Left ventricle myocardium superior (tissue), 1 donor: ENCODE measurements at places on chromosomes 13 and 19.
A peak's percentile ranks its signal among the peaks of the same experiment; 100 is the strongest.

- DNase-seq, result no peak
Measured at GRCh38 chr13:80000684-80001509, 340.0 kb downstream of the SPRY2 start.

- DNase-seq, result no peak
Measured at GRCh38 chr19:31145007-31145406, 204.2 kb downstream of the TSHZ3 start.

DNA sequence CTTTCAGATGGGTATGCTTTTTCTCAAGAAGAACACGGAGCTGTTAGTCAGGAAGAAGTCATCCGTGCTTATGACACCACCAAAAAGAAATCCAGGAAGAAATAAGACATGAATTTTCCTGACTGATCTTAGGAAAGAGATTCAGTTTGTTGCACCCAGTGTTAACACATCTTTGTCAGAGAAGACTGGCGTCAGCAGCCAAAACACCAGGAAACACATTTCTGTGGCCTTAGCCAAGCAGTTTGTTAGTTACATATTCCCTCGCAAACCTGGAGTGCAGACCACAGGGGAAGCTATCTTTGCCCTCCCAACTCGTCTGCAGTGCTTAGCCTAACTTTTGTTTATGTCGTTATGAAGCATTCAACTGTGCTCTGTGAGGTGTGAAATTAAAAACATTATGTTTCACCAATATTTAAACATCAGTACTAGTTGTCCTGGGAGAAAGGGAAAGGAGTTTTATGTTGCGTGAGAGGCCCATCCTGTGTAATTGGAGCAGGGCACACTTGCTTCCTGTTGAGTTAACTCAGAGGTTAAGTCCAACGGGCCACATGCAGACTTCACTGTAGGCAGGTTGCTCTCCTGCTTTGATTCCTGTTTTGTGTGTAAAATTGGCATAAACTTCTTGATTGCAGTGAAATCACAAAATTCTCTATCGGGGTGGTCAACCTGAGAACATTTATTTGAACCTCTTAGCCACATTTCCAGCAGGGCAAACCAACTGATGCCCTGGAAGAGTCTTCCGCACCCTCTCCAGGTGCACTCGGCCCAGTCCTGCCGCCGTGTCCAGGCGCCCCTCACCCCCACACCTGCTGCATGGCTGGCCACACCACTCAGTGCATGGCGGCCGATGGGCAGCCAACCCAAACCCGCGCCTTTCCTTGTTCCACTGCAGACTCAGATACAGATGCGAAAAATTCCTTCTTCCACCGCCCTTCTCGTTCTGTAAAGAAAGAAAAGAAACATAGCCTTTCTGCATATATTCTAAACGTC is 31.6 kb downstream of the SHISA2 start:
- DNase-seq, result no peak

- no peak for DNase-seq
Measured at GRCh38 chr19:31988256-31988655, 357.2 kb upstream of the ZNF507 start.

GRCh38 chr19:8131517-8131916 is 17.9 kb downstream of the FBN3 start:
- DNase-seq, result no peak

- no peak for DNase-seq
Measured at GRCh38 chr19:16834747-16835146, 5.5 kb downstream of the SIN3B start.

DNA sequence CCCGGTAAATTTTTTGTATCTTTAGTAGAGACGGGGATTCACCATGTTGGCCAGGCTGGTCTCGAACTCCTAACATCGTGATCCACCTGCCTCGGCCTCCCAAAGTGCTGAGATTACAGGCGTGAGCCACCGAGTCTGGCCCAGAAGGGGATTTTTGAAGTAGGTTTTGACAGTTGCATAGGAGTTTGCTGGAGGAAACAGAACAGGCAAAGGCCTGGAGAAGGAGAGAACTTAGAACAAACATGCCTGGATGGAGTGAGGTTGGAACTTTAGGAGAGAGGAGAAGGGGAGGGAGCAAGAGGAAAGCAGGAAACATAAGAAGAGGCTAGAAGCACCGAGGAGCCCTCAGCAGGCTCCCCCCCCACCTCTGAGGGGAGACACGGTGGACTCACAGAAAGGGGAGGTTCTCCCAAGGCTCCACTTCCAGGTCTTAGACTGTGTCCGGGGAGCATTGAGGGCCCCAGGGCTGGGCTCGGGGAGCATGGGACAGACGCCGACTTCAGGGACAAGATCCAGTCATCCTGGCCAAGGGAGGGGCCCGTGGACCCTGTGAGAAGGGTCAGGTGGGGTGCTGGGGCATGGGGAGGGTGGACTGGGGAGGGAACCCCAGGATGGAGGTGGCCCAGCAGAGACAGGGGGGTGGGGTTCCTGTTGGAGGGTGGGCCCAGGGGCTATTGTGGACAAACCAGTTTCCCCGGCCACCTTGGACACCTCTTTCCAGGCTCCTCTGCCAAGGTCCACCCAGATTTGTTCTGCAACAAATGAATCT is 1.8 kb upstream of the FBN3 start:
- DNase-seq, result no peak

- DNase-seq, result peak; percentile 94
Measured at GRCh38 chr19:58033741-58034476, at the start of gene ZSCAN1. Gene ZSCAN1 (plus strand): TSS chr19:58034025. CDS start chr19:58037837, 3,812 bp downstream.

- no peak for DNase-seq
Measured at GRCh38 chr13:56953965-56954364, 186.8 kb upstream of the PRR20A start.

- no peak for DNase-seq
Measured at GRCh38 chr13:106357198-106357597, 178.3 kb downstream of the EFNB2 start.

GRCh38 chr19:10299545-10300458 is 9.8 kb downstream of the ZGLP1 start:
- DNase-seq, result no peak

DNA sequence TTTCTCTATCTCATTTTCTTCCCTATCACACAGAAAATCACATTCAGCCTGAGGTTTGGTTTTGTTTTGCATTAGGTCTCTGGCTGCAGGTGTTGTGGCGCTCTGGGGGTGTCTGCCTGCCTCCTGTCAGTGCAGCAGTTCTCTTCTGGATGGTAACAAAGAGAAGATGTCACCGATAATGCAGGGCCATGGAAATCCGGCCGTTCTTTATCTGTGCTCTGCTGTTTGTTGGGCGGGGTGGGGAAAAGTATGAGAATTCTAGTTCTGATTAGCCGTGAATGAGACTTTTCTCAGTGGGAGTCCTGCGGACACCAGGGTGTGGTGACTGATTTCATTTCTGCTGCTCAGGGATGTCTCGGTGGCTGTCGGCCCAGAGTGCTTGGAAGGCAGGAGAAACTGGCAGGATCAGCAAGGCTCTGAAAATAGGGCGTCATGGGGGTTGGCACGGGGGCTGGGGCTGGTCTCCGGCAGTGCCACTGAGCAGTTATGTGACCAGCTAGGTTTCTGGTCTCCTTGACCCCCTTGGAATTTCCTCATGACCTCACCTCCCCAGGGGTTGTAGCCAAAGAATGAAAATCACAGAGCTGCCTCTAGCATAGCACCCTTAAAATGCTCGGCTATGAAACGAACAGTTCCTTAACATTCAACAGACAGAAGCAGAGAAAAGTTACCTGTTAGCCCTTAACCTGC is 5.0 kb downstream of the RNF113B start:
- DNase-seq, result peak; percentile 67

DNA sequence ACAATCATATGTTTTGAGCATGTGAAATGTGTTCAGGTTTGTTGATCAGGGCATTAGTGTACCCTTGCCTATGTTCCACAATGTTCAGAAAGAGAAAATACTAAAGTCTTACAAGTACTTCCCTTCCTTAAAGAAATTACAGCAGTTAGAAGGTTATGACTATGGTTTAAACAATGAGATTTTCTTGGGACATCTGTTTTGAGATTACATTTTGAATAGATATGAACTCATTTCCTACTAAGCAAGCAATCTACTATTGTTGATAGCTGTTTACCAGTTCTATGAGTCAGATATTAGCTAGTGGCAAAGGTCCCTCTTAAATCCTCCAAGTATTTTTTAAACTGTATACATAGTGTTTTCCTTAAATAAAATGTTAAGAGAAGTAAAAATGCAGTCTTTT is 241.3 kb downstream of the DACH1 start:
- no peak for DNase-seq

DNA sequence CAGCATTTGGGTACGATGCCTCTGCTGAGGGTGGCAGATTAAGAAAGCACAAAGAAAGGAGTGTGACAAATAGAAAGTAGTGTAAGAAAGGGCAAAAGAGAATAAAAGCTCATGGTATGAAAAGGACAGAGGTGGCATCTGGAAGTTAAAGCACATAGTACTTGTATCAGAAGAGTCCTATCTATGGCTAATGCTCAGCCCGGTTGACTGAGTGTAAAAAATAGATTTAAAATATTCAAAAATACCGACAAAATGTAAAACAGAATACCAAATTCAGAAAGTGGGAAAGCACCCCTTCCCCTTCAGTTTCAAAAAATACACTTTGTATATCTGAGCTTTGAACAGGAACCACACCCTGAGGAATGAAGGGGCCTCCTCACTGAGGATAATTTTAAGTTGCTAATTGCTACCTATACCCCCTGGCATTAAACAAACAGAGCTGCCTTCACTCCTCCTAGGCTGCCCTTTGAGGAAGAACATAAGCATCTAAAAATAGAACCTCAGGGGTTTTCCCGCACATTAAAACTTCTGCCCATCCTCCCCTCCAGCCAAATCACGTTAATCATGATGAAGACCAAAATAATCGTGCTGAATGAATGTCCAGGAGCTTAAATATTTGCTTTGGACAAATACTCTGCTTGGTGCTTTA is 43.3 kb downstream of the DLEU7 start:
- DNase-seq, result no peak

DNA sequence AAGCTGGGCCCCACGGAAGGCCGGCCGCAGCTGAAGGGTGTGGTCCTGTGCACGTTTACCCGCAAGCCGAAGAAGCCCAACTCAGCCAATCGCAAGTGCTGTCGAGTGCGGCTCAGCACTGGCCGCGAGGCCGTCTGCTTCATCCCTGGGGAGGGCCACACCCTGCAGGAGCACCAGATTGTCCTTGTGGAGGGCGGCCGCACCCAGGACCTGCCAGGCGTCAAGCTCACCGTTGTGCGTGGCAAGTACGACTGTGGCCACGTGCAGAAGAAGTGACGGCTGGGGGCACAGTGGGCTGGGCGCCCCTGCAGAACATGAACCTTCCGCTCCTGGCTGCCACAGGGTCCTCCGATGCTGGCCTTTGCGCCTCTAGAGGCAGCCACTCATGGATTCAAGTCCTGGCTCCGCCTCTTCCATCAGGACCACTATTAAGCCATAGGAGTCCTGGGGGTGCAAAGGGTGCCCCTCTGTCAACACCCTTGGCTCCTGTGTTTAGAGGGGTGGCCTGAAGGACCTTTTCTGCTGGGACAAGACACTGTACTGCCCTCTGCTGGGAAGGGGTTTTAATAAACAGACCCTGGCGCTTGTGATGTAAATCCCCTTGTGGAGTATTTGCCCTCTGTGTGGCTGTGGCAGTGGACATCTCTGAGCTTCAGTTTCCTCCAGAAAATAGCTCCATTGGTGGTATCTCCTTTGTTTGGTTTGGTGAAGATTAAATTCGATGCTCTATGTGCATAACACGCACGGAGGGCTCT is 1.9 kb downstream of the MRPS12 start:
- no peak for DNase-seq

GRCh38 chr13:20101467-20102316 is 59.2 kb downstream of the GJA3 start:
- no peak for DNase-seq

DNA sequence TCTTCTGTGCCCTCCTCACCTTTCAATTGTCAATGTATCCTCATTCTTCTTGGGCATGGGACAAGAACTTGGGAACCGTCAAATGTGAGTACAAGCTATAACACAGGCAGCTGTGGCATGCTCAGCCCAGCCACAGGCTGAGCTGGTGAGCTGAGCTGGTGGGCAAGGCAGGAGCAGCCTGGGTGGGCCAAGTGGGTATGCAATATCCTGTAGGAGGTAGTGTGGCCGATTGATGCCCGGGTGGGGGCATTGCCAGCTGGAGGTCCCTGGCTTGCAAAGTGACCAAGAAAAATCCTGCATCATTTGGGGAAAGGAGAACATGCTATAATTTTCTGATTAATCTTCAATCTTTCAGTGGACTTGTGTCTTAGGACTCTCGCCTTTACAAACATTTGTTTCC is 507.2 kb upstream of the SLC10A2 start:
- DNase-seq, result no peak

- no peak for DNase-seq
Measured at GRCh38 chr19:6286676-6287075, 6.9 kb upstream of the MLLT1 start.

- DNase-seq, result no peak
Measured at GRCh38 chr13:109145631-109146030, 516.2 kb downstream of the MYO16 start.
